ENCODE measurements at places on chromosomes 2 and 18. TPM values are rescaled to one million over a fixed set of nuclear protein-coding genes. Genes with fewer than 3 reads are reported as not detected.
A peak's percentile ranks its signal among the peaks of the same experiment; 100 is the strongest.

DNA sequence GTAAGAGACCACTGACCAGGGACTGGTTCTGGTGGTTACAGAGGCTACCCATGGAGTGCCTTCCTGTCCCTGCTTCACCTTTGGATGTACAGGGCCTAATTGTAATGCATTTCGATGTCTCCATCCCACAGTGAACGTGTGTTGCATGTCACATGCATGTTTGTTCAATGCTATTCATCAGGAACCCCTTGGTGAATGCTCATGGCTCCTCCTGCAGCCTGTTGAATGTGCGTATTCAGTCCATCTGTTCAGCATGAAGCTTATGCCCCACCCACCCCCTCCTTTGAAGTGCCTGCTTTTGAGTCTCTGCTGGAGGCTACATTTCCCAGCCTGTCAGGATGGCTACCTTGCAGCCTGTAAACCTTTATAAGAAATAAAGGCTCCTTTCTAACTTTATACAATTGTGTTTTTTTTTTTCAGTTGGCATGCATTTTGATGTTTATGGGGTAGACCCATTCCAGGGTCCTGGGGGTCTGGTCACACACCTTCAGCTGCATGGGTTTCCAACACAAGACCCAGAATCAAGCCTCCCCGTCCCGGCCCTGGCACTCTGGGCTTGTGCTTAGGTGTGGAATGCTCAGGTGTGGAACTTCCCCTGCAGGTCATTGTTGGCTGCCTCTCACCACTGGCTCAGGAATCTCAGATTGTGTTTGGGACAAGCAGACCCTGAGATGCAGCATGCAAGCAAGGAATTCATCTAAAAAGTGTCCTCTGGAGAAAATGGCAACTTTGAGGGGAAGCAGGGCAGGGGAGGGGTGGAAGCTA is 238.8 kb upstream of the HDAC4 start:
- no peak for DNase-seq

DNA sequence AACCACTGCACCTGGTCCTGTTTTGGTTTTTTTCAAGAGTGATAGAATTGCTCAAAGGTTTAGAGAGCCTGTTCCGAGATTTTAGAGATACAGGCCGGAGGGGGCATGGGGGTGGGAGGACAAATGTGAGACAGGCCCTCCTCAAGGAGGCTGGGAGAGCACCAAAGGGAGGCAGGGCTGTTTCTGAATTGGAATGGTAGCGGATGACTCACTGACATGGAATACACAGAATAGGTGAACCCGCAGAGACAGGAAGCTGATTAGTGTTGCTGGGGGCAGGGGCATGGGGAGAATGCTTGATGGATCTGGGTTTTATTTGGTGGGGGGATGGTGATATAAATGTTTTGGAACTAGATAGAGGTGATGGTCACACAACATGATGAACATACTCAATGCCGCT is 111.0 kb upstream of the MGAT5 start:
- no peak for DNase-seq

GRCh38 chr18:24231773-24232735 is 93.2 kb downstream of the CABYR start:
- DNase-seq: peak; percentile 82

GRCh38 chr2:42999391-42999841 is 207.0 kb upstream of the HAAO start:
- DNase-seq: no peak

DNA sequence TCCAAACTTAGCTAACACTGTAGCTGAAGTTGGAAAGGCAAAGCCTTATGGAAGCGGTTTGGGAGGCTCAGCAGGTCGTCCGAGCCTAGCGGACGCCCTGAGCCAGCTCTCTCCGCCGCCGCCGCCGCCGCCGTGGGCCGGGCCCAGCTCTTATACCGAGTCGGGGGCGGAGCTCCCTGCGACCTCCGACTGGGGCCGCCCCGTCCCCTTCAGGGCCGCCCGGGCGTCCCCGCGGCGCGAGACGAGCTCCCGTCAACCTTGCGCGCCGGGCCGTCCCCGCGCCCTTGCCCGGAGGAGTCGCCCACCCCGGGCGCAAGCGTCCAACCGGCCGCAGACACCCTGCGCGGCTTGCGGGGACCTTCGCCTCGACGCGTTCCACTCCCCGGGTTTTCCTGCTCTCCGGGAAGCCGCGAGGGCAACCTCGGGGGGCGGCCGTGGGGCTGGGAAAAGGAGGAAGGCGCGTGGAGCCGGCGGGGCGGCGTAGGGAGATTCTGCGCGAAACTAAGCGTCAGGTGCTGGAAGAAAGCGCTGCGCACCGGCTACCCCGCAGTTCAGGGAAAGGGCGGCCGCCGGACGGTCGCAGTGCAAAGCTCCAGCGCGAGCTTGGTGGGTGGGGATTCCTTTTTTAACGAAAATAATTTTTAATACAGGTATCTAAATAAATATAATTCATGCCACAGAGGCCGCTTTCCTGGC is at the start of gene SLC40A1:
Gene SLC40A1 (minus strand): TSS at position 129 of the 696 bp plus-strand sequence. CDS start 326 bp downstream, outside the sequence.
- DNase-seq: peak; percentile 86

DNA sequence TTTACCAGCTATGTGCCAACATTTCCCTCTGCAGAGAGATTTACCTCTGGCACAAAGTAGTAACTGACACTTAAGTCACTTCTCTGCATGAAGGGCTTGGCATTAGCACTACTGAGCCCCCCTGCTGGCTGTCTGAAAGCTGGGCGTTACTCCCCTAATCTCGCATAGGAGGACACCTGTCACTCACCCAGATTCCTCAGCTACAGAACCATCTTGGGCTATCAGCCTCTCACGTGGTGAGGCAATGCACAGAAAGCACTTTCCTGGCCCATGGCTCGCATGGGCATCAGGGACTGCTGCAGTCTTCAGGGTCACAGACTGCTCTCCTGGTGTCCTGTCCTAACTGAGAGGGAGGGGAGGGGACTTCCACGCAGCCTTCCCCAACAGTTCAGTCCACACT is 12.0 kb downstream of the SERPINE2 start:
- no peak for DNase-seq

GRCh38 chr2:86296947-86297346 is 40.5 kb downstream of the REEP1 start:
- DNase-seq: no peak

GRCh38 chr2:31476511-31477180 is 62.1 kb upstream of the XDH start:
- DNase-seq: no peak

DNA sequence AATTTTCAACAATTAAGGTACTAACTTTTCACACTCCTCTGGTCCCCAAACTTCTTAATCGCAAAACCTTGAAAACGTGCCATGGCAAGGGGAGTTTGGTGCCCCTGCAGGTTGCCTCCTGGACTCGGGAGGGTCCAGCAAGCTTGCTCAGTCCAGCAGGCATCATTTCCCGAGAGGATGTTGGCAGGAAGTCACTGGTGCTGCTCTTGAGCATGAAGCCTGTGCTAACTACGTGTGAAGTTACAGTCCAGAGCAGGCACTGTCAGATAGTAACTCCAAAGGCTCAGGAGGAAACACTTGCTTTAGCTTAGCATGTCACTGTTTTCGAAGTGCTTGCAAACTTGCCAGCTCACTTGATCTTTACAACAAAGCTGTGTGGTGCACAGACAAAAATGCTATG is 215.4 kb downstream of the MYCN start:
- DNase-seq: peak; percentile 29

DNA sequence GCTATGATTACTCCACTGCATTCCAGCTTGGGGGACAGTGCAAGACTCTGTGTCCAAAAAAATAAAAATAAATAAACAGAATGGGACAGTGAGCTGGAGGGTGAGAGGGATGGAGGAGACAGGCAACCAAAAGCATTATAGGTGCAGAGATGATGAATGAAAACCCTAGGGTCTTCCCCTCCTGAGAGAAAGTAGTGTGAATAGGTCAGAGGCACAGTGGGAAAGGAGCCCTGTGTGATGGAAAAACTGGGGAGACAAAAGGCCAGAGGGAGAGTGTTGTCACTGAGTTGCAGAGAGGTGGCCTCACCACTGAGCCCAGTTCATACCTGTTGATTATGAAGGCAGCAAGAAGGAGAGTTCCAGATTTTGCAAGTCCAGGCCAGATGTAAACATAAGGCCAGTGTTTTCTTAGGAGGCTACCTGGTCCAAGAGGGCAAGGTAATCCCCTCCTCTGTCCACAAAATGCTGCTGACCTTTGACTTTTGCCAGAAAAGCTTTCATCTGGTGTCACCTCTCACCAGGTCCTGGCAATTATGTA is 17.6 kb upstream of the AGFG1 start:
- no peak for DNase-seq

- DNase-seq: no peak
These were observed 57.1 kb downstream of the ADCYAP1 start for GRCh38 chr18:961644-962355.

DNA sequence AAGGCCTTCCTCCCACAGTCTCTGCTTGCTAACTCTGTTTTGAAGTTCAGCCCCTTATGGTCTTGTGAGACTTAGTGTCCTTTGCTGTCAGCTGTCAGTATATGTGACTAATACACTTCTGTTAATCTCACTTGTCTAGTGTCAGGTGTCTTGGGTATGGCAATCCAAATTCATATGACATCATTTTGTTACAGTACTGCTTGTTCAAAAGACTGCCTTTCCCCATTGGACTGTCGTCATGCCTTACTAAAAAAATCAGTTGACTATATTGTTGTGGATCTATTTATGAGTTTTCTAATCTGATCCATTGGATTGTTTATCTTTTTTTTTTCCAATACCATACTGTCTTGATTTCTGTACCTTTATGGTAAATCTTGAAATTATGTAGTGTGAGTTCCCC is 611.4 kb upstream of the HS6ST1 start:
- no peak for DNase-seq

DNA sequence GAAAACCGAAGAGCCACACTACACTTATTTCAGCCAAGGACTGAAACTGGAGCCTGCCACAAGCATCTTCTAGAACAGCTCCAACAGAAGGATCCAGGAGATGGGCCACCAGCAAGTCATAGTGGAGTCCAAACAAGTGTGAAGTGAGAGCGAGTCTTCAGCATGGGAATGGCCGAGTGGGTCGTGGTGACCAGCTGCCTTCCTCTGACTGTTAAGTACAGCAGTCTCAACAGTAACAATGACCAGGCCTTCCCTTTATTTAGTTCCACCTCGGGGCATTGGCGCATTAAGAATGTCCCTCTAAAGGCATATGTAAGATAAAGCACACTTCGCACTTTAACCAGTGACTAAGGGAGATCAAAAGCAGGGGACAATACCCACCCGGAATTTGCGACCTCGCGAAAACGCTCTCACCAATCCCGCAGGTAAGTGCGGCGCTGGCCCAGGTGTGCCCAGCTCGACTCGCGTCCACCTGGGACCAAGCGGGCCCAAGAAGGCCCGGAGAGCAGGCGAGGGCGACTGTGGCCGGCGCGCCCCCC is 1.1 kb downstream of the L3MBTL4 start:
- no peak for DNase-seq

- DNase-seq: no peak
These were observed 154.2 kb downstream of the ATP9B start for GRCh38 chr18:79223431-79223830.

- no peak for DNase-seq
These were observed 151.9 kb downstream of the DOCK10 start for GRCh38 chr2:224890372-224890771.

- DNase-seq: no peak
These were observed 580.9 kb upstream of the HNMT start for GRCh38 chr2:137383391-137383790.

GRCh38 chr2:144946263-144946662 is 426.3 kb upstream of the ZEB2 start:
- no peak for DNase-seq

- DNase-seq: no peak
These were observed 44.9 kb downstream of the CPO start for GRCh38 chr2:206984206-206984605.

DNA sequence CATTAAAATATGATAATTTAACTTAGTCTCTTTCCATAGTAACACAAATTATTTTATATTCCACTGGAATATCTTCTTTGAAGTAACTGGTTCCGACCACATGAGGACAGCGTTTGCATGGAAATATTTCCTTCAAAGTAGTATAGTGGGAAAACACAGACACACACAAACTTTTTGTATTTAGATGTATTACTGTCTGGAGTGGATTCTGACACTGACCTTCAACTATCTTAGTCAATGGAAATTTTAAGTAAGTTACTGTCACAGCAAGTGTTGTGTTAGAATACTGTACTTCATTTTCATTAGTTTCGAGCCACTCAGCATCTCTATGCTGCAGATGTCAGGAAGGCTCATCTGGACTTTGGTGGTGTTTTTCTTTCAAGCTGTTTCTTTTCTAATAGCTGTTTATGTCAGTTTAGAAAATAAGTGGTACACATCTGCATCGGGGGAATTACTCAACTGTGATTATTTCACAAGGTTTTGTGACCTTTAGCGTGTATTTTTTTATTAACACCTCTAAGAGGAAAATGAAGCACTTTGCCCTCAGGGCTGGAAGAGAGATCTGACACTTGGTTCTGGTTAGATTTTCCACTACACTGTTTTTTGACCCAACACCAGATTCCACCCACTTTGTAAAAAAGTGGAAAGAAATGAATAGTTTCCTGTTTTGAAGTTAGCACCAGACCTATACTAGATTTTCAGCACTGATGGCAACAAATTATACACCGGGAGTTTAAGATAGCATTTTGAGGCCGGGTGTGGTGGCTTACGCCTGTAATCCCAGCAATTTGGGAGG is 18.9 kb upstream of the THOC1 start:
- DNase-seq: no peak

GRCh38 chr2:138421971-138422335 is 79.6 kb upstream of the SPOPL start:
- DNase-seq: peak; percentile 37

Gene ANKRD36
- 38.8 TPM for polyA plus RNA-seq

Gene KIF3C
- 16.1 TPM for polyA plus RNA-seq

Gene LYPD6
- 17.1 TPM for polyA plus RNA-seq

Gene SFXN5
- polyA plus RNA-seq: 15.6 TPM

Gene RUFY4
- polyA plus RNA-seq: 0.45 TPM

Gene RBM44
- 0.94 TPM for polyA plus RNA-seq

Gene NEU2
- polyA plus RNA-seq: not detected

Gene LRP1B
- 1.8 TPM for polyA plus RNA-seq

Gene CNDP1
- 0.47 TPM for polyA plus RNA-seq
